ENCODE measurements at places on chromosomes 7 and 10.

DNA sequence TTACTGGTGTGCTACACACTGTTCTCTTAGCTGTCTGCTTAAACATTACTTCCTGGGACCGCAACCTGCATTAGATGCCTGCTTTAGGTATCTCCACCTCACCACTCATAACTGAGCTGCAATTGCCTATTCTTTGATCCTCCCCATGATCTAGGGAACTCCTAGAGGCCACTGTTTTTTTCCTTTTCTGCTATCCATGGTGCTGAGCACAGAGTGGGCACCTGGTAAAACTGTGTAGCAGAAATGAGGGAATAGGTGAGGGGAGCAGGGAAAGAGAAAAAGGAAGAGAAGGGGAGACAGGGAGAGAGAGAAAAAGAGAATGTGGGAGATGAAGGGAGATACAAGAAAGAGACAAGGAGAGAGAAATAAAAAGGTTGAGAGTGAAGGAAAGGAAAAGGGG is 434.9 kb downstream of the ADRA2A start:
- no peak for DNase-seq

DNA sequence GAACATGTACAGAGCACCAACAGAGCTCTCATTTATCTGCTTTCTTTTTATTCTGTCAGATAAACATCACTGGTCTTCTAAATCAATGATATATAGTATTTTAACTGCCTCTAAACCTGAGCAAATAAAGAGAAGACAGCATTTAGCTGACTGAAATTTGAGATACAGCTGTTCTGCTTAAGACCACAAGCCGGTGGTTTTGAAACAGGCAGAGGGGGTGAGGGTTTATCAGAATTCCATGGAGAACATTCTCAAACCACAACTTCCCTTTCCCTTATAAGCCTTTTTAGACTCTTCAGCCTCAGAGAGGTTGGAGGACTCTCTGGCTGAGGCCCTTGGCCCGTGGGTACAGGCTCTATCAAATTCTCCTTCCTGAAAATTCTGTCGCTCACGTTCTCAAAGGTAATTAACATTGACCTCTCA is 87.4 kb upstream of the RSU1 start:
- DNase-seq, result peak; percentile 54

DNA sequence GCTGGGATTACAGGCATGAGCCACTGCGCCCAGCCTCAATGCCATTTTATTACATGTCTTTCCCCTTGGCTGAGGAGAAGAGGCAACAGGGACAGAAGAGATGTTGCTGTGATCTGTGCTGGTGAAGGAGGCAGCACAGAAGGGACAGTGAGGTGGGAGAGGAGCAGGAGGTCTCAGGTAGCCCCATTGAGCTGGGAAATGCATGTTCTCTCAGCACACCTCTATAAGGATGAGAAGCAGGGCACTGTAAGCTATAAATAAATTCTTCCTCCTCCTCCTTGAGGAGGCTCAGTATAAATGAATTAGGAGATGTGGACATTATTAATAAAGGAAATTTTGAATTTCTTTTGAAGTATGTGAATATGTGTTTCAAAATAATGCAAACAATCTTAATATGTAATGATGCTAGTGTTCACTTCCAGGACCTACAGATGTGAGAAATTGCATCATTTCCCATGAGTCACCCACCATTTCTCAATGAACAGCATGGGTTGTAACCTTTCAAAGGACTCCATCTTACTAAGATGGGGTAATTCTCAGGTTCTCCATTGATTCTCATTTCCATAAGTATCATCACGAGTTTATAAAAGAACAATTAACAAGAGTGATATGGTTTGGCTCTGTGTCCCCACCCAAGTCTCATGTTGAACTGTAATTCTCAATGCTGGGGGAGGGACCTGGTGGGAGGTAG is 88.9 kb upstream of the ODAD2 start:
- DNase-seq, result no peak

- no peak for DNase-seq
Measured at GRCh38 chr10:121947343-121948330, 19.8 kb upstream of the ATE1 start.

DNA sequence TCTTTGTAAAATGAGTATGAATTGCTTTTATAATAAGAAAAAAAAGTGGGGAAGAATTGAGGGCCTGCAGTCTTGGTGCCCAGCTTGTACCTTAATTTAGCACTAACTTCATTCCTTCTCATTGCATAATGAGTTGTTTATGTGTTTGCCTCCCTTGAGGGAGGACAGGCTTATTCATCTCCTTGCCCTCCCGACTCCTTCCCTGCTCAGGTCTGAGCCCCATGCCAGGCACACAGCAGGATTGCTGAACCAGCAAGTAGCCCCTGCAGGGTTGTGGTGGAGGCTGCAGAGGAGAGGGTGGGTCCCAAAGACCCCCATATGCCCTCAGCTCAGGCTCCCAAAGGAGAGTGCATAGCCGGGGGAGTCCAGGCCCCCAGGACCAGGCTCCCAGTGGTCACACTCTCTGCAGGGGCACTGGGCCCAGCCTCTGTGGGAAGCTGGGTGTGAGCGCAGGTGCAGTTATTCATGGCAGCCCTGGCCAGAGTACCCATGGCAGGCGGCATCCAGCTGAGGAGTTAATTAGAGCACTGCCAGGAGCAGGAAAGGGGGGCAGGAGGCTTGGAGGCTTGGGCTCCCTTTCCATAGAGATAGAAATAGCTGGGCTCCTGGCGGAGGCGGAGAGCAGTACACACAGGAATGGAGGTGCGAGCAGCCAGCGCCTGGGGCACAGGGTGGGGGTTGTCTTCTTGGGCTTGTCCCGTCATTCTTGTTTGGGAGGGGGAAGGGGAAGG is 28.2 kb upstream of the GOLGA7B start:
- DNase-seq, result no peak

- DNase-seq, result no peak
Measured at GRCh38 chr10:95462740-95463667, 98.2 kb downstream of the SORBS1 start.

DNA sequence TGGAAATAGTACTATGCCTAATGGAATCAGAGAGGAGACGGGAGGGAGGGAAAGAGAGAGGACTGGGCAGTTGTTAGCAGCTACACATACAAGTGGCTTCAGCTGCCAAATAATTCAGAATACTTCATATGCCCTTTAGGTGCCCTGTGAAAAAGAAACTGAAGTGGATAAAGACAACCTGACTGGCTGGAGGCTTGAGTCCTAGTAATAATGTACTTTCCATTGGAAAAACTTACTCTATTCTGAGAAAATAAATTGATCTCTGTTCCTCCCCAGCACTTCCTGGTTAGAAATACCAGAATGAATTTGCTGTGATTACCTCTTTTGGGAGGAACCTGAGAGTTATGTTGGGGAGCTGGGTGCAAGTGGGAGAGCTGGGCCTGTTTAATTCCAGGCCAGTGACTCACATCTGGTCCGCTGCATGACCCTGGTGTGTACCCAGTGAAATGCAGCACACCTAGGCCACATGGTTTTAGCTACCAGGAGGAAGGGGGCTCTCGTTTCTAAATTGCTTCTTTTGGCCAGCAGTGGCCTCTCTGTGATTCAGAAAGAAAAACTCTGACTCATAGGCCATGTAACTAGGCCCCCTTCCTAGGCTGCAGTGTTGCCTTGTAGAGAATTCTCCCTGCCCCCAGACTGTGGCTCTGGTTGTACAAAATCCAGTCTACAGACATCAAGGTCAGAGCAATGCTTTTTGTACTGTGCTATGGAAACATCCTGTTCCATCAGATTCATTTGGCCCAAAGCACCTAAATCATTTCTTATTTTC is 6.5 kb downstream of the AGFG2 start:
- DNase-seq, result peak; percentile 41

DNA sequence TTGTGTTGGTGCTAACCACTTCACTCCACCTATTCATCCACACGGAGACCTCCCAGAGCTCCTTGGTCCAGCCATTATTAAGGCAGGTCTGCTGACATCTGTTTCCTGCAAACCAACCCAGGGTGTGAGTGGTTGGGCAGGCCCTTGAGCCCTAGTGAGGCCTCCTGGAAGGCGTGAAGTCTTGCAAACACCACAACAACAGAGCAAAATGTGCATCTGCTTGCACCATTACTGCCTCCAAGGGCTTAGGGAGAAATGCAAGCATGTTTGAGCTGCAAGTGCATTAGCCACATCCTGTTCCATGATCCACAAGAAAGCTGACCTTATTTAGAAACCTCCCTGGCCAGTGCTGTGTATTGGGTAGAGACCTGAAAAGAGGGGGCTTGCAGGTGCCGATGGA is 325.5 kb downstream of the GRID1 start:
- DNase-seq, result no peak

DNA sequence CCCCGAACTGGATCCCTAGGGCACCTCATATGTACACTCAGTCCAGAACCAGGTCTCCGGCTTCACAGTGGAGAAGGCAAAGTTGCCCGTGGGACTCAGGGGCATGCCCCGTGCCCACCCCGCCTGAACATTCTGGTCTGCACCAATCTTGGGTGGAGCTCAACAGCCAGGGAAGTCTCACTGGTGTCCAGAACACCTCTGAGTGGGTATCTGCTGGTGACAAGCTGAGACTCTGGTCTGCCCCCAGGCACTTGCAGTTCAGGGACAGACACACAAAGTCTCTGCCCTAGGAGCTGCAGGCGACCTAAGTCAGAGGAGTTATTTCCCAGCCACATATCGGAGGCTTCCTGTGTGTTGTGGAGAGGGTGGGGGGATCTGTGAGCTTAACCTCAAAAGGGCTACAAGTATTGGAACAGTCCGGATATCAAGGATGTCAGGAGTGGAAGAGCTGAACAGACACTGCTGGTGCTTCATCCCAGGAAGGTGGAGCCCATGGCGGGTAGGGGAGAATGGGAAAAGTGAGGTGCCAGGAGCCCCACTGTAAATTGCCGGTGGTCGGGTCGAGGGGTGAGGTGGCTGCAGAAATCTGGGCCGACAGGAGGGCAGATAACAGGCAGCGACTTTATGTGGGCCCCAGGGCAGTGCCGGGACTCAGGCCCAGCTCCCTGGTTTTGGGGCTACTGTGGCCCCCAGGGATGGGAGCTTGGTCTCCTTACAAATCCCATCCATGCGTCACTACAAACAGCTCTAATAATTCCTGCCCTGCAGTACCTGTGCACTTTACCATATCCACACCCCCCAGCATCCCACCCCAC is 8.6 kb upstream of the TLX1 start:
- DNase-seq, result no peak

- no peak for DNase-seq
Measured at GRCh38 chr10:123275136-123275564, 120.9 kb downstream of the BUB3 start.
